Activated CD8-positive, alpha-beta memory T cell treated with anti-CD3 and anti-CD28 coated beads for 48 hours (primary cell): ENCODE measurements at places on chromosomes 16 and 17.

- DNase-seq: no peak
Observed at GRCh38 chr17:8448310-8448709, 12.6 kb downstream of the NDEL1 start.

DNA sequence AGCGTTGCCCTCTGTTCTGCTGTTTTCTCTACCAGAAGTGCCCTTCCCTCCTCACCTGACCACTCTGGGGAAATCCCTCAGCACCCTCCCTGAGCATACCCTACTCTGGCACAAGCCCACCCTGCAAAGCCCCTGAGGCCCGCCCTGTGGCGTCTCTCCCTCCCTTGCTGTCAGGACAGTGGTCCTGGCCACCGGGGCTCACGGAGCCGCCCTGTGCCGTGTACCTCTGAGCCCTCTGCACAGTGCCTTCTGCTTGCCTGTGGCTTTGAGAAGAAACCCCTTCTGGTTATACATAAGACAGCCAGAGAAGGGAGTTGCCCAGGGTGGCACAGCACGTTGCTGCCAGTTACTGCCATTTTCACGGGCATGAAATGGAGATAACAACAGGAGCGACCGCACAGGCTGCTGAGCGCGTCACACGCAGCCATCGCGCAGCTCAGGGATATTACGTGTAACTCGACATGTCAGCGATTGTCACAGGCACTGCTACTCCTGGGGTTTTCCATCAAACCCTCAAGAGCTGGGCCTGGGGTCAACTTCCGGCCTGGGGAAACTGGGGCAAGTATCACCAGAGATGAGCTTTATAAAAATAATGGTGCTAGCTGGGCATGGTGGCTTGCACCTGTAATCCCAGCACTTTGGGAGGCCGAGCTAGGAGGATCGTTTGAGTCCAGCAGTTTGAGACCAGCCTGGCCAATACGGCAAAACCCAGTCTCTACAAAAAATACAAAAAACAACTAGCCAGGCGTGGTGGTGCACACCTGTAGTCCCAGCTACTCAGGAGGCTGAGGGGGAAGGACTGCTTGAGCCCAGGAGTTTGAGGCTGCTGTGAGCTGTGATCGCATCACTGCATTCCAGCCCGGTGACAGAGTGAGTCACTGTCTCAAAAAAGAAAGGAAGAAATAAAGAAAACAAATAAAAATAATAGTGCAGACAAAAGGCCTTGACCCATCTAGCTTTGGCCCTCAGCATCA, 14.8 kb downstream of the SCGB1C2 start:
- no peak for DNase-seq

- DNase-seq: no peak
Observed at GRCh38 chr16:15539197-15539596, 103.8 kb downstream of the MARF1 start.

GRCh38 chr16:78002915-78003538, 19.3 kb upstream of the CLEC3A start:
- DNase-seq: peak; percentile 59

GRCh38 chr17:57432507-57433277, 176.4 kb downstream of the MSI2 start:
- DNase-seq: no peak

GRCh38 chr17:81808778-81809555, 5.0 kb downstream of the GCGR start:
- no peak for DNase-seq

DNA sequence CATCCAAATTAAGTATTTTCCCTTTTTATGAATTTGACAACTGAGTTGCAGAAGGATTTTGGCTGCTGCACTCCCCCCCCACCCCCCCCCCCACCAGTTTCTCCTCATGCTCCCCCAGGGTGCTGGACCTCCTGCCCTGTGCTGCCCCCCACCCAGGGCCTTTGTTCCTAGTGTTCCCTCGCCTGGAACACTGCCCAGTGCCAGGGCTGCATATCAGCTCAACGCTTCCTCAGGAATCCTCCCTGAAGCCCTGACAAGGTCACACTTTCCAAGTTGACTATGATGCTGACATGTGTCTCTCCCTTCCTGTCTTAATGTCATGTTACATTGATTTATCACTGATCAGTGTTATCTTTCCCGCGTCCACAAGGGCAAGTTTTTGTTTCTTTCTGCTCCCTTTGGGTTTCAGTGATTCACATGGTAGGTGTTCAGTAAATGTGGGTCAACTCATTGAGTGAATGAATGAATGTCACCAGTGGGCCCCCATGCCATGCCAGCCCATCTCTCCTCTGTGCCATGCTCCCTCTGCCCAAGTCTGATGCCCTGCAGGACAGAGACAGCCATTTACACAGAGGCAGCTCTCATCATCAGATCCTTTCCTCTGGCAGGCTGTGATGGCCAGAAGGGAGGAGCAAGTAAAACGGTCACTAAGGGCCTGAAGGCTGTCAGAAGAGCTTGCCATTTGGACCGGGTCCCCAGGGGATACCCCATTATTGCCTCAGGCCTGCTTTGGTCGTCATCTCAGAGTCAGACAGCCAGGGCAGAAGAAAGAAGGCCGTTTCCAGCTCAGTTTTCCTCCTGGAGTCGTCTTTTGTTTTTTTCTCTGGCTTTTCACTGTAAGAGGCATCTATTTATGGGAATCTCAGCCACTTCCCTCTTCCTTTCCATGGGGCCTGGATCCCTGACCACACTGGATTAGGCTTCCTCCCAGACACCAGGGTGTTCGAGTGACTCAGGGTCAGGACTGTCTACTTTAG, 386.2 kb downstream of the SNX29 start:
- no peak for DNase-seq
